ENCODE measurements at places on chromosomes 1 and 21. TPM values are rescaled to one million over a fixed set of nuclear protein-coding genes. Genes with fewer than 3 reads are reported as not detected.

Gene IL19
- not detected for total RNA-seq

Gene FCRL4
- total RNA-seq, result not detected

Gene ST6GALNAC5
- not detected for total RNA-seq

Gene TRAF3IP3
- total RNA-seq, result not detected

Gene ADARB1
- 5.0 TPM for total RNA-seq

Gene S100A5
- total RNA-seq, result 0.42 TPM

Gene DEPDC1
- 17.3 TPM for total RNA-seq

Gene PYHIN1
- total RNA-seq, result not detected

Gene WNT9A
- 8.2 TPM for total RNA-seq

Gene PRDM2
- total RNA-seq, result 8.7 TPM

Gene LCA5L
- total RNA-seq, result 1.8 TPM

Gene RYR2
- 0.07 TPM for total RNA-seq

Gene CELA3B
- not detected for total RNA-seq

Gene PIP5K1A
- 43.5 TPM for total RNA-seq

Gene ACTA1
- total RNA-seq, result 0.18 TPM

Gene OR2T2
- not detected for total RNA-seq

Gene S100A8
- not detected for total RNA-seq

Gene OR2L8
- total RNA-seq, result not detected

Gene FCRLA
- not detected for total RNA-seq

Data from A549 treated with RU486 at 1 μM for 4 hours (cell line).